Stimulated activated CD8-positive, alpha-beta memory T cell treated with anti-CD3 and anti-CD28 coated beads, Interleukin-4, amount 100 ng/mL, for 48 hours (primary cell): ENCODE measurements at places on chromosomes 2 and 18.

DNA sequence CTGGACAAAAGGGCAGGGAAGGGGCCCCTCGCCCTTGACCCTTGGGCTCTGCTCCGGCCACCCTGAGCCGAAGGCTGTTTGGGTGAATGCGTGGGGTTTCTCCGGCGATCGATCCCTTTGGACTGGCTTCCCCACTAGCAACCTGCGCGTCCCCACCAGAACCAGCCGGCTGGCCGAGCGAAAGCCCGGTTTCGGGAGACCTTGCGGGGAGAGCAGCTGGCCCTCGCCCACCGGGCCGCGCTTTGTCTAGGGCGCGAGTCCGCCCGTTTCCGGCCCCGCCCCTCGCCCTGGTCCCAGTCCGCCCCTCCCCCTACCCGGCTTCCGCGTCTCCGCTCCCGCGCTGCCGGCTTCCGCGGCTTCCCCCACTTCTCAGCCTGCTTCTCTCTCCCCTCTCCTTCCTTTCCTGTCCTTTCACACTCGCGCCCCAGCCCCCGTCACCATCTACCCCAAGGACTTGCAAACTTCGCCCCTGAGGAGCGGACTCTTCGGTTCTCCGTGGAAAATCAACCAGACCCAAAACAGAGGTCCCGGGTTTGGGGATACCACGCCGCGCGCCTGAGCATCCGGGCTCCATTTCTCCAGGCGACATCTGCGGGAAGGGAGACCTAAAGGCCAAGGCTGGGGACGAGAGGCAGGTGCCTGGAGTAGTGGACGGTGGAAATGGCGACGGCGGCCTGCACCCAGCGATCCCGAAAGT, 48.0 kb upstream of the ATP6V1B1 start:
- peak; percentile 70 for DNase-seq

DNA sequence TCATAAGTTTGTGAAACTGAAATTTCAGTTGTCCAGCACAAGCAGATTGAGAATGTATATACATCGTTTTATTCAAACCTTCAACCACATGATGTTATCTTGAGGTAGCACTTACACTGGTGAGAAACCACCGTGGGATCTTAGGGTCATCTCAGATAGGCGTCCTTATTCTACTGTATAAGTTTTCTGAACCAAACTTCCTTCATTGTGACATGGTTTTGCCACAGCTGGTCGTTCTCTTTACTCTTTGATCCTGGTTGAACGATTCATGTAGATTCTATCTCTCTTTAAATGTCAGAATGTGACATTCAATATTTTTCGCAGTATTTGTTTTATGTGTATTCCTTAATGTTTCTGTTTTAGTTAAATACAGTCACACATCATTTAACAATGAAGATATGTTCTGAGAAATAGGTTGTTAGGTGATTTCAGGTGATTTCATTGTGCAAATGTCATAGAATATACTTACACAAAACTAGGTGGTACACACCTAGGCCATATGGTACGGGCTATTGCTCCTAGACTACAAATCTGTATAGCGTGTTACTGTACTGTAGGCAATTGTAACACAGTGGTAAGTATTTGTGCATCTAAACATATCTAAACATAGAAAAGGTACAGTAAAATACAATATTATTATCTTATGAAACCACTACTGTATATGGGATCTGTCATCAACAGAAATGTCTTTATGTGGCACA, 17.9 kb upstream of the ARHGAP25 start:
- no peak for DNase-seq

- DNase-seq: no peak
Measured at GRCh38 chr2:128368437-128369107, 49.9 kb upstream of the HS6ST1 start.

DNA sequence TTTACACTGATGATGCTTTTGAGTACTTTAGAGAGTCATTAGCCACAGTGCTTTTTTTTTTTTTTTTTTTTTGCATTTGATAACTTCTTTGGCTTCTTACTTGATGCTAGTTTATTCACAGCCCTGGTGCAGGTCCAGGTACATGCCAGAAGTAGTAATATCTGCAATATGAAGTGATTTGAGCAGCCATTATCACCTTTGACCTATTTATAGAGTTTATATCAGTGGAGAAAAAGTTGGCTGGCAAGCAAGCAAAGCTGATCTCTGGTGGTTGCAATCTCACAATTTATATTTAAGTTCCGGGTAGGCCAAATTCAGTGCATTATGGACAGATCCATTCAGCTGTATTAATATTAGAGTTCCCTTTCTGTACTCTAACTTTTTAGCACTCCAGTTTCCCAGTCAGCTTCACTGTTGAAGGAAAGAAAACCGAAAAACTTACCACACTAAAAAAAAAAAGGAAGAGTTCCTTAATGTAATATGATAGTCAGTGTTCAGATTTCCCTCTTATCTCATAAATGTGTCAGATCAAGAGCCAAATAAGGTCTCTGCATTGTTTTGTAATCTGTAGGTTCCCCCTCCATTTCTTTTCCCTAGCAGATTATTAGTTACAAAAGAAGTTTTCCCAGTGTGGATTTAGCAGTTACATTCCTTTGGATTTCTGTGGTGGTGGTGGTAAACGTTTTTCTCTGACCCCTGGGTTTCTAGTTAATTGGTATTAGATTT, 78.6 kb downstream of the HAUS1 start:
- no peak for DNase-seq

- DNase-seq: peak; percentile 30
Measured at GRCh38 chr2:240819858-240820606, at the start of gene KIF1A. KIF1A (minus strand) TSS chr2:240820219; CDS start chr2:240797752, 22,467 bp downstream.

GRCh38 chr2:240232961-240233884, 92.8 kb upstream of the OTOS start:
- DNase-seq: peak; percentile 89

DNA sequence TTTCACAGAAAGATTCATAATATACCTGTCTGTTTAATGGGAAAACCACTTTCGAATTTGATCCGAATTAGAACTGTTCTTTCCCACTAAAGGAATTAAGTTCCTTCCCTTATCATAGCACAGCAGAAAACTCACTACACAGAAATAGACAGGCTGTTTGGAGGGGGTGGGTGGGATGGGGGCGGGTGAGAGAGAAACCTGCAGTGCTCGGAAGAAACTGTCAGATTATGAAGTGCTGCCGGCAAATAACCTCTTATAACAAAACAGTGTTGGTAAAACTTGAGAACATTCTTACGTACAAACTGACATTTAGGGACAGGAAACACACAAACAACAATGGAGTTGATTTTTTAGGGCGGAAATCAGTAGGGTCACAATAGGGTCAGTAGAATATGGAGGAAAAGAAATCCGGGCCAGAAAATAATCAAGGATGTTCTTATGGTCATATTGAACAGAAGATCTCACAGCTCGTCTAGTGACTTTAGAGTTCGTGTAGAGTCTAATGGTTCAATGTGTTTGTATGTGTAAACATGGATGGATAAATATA, 756.0 kb upstream of the LRATD1 start:
- no peak for DNase-seq

- no peak for DNase-seq
Measured at GRCh38 chr2:60007671-60008070, 545.8 kb downstream of the BCL11A start.

DNA sequence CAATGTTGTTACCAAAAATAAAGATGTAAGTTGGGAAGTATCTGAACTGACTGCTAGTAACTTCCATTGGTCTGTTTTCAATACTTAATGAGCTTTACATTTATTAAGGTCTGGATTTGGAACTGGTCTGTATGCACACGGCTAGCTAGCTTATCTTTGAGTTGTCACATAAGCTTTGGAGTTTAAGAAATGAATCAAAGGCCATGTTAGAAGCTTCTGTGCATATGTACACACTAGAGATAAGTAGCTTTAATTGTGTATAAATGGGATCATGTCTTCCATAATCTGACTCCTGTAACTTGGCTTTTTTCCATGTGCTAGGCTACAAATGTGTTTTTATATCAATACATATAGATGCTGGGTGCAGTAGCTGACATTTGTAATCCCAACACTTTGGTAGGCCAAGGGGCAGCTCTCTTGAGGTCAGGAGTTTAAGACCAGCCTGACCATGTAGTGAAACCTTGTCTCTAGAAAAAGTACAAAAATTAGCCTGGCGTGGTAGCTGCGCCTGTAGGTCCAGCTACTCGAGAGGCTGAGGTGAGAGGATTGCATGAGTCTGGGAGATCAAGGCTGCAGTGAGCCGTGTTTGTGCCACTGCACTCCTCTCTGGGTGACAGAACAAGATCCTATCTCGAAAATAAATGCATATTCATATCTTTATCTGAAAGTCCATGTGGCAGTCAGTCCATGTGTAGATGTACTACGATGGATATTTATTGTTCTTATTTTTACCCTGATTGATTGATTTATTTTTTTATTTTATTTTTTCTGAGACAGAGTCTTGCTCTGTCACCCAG, 27.2 kb downstream of the ATIC start:
- no peak for DNase-seq

- DNase-seq: no peak
Measured at GRCh38 chr2:36701918-36702317, 5.4 kb downstream of the VIT start.

- no peak for DNase-seq
Measured at GRCh38 chr2:157061799-157062198, 195.7 kb upstream of the GALNT5 start.

DNA sequence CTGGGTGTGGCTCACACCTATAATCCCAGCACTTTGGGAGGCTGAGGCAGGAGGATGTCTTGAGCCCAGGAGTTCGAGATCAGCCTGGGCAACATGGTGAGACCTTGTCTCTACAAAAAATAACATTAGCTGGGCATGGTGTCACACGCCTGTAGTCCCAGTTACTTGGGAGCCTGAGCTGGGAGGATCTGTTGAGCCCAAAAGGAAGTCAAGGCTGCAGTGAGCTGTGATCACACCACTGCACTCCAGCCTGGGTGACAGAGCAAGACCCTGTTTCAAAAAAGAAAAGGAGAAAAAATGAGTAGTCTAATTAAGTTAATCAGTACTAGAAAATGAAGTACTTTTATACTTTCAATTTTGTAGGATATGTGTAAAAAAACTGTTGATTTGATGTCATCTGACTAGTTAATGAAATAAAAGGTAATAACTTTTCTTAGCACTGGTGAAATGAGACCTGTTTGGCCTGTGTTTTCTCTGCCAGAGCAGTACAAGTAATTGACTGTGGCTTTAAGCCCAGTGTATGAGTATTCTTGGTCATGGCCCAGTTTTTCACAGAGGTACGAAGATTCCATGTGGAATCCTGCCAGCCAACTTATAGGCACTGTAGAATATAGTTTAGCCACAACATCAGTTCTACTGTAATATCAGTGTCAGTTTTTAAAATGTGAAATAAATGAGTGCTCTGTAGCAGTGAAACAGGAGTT, 35.8 kb downstream of the MFSD6 start:
- DNase-seq: no peak

DNA sequence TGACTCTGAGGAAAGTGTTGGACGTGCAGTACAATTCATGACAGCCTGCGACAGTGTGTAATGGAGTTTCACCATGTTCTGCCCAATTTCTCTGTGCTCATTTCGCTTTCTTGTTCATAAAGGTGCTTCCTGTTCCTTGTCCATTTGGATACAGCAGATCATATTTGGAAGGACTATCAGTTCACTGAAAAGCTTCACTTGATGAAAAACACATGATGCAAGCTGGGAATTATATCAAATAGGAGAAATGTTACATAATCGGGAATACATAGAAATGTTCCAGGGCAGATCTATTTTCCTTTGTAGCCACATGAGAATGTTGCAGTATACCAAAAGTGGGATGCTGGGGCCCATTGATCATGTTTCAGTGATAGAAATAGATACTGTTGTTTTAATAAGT, 266.3 kb upstream of the SLC14A2 start:
- DNase-seq: no peak

GRCh38 chr2:159903443-159904126, 105.6 kb upstream of the CD302 start:
- DNase-seq: peak; percentile 70

- no peak for DNase-seq
Measured at GRCh38 chr2:174762464-174762863, 1.8 kb downstream of the CHRNA1 start.

GRCh38 chr2:227829337-227829736, 15.7 kb downstream of the CCL20 start:
- no peak for DNase-seq

DNA sequence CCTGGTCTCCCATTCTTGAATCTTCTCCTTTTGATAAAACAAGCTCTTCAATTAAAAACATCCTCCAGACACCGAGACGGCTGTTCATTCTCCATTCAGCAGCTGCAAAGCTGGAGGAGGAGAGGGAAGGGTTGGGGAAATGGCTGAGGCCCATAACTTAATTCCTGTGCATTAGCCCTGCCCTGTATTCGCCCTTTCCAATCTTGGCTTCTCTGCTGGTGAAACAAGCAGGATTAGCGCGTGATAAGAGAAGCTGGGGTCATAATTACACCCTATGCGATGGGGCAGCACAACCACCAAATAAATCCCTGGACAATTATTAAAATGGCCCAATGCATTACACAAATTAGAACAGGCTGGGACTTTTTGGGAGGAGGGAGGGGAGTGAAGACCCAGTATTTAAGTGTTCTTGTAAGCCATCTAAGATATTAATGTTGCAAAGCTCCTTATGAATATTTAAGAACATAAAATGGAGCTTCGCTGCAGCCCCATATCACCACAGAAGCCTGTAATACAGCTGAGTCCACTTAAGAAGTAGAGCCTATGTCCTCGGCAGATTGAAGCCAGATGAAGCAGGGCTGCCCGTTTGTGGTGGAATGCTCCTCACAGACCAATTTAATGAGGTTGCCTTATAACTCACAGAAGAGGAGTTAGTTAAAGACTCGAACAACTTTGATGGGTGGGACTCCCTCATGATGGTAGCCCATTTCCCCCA, 176.6 kb upstream of the SKOR2 start:
- no peak for DNase-seq

DNA sequence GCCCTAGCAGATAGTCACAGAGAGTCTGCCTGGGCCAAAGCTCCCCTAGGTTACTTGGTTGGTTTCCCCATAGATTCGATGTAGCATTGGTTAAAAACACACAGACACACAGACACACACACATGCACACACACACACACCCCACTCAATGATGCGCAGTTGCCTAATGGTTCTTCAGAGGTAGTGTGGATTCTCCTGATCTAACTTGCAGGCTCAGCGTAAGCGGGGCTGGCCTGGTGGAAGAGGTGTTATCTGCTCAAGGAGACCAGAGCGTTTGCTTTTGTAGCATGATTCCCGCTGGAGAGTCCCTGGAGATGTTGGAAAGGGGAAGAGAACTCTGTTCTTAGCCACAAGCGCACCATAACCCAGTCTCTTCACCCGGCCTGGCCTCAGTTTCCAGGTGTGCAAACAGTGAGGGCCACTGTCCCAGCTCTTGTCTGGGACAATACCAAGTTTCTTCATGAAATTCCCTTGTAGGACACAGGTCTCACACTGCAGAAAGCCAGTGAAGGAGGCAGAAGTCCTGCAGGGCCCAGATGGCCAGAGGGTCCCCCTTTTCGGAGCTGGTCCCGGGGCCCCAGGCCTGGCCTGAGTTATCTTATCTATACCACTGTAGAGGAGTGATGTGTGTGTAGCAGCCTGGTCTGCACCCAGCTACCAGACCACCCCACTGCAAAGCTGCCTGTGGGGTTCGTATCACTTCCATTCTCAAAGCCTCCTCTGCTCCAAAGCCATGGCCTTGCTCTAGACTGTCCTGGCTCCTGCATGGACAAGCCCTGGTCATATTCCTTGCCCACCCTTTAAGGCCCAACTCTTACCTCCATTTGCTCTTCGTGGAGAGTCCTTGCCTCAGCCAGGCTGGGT, 3.7 kb downstream of the ACKR3 start:
- DNase-seq: no peak
